ENCODE measurements at places on chromosomes 3 and 15.

DNA sequence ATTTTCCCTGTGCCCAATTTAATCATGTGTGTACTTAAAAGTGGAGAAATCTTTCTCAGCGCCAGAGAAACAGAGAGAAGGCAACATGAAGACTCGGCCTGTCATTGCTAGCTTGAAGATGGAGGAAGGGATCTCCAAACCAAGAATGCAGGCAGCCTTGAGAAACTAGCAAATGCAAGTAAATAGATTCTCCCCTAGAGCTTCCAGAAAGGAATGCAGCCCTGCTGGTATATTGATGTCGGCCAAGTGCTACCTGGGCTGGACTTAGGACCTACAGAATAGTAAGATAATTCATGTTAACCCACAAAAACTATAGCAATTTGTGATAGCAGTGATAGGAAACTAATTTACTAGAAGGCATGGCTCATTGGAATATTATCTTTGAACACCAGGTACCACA, 150.9 kb upstream of the ABI3BP start:
- DNase-seq = no peak

DNA sequence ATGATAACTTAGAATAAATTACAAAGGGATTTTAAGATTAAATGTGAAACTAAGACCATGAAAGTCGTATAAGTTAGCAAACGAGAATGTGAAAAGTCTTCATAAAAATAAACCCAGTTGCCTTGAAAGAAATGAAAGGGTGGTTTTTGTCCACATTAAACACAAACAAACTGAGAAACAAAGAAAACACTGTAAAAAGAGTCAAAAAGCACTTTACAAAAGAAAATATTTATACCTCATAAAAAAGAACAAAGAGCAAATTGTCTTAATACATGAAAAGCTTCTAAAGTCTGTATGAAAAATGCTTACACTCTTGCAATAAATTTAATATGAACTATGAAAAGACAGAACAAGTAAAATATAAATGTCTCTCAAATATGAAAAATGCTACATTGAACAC, 865.9 kb upstream of the CADM2 start:
- DNase-seq = no peak

DNA sequence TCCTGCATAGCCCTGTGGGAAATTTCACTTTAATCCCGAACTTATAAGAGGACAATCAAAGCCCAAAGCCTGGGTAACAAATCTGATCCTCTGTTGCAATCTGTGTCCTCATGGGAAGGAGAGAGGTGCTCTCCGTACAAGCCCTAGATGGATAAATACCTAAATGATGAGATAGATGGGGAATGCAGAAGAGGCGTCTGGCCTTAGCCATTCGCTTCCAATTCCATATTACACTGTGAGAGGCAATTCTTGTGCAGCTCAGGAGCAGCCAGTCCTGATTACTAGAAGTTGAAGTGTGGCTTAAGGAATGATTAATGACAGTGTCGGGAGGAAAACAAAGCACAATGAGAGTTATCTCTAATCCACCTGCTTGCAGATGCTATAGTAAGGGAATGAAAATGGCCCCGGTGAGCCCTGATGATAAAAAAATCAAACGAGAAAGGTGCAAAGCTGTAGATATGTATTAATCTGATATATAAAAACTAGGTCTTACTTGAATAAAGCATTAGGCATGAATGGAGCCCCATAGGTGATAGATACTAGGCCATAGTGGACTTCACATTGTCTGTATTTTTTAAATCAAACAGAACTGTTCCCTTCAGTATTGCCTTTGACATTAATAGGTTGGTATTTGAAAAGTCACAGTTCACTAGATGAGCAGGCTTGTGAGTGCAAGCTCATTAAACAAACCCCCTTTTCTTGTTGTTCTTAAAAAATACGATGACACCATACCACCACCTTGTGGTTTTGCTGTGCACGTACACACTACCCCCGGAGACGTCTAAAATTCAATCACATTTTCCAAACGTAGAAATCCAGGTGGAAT, 54.2 kb upstream of the TMCO5A start:
- DNase-seq = no peak

DNA sequence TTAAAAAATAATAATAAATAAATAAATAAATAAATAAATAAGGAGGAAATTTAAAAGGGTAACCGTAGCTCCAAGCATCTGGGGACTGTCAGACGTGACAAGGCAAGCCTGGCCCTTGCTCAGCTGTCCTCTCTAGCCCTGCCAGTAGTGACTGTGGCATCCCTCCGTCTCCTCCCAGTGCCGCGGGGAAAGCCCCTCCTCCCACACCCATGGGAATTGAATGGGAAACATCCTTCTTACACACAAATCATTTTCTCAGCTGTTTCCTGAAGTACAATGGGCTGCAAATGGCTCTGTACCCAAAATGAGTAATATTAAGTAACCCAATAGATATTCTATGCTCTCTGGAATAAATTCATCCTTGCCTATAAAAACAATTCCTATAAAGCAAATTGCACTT, 101.6 kb upstream of the RAD18 start:
- no peak for DNase-seq

GRCh38 chr3:19002606-19003005, 145.7 kb upstream of the KCNH8 start:
- DNase-seq = no peak

- DNase-seq = no peak
These were observed 17.7 kb downstream of the SH2D7 start for GRCh38 chr15:78110096-78110495.

GRCh38 chr3:136974670-136975069, 16.9 kb downstream of the IL20RB start:
- no peak for DNase-seq

DNA sequence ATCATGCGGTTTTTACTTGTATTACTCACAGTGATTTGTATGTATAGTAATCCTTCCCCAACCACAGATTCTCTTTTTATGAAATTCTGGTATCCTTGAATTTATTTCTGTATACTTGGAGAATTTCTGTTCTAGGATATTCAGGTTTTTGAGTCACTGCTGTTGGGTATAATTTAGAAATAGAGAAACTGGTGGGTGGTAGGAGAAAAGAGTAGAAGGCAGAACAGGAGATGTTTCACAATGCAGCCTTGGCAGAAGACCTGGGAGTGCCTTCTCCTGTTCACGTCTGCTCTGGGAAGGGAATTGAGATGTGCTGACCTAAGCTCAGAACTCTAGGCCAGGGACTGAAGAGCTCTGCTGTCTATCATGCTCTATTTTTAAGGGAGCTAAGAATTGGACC, 193.6 kb downstream of the EPHB1 start:
- DNase-seq = no peak

GRCh38 chr3:129834580-129834979, 58.9 kb downstream of the TMCC1 start:
- DNase-seq = no peak

GRCh38 chr15:45332694-45333093, 45.6 kb downstream of the GATM start:
- no peak for DNase-seq

DNA sequence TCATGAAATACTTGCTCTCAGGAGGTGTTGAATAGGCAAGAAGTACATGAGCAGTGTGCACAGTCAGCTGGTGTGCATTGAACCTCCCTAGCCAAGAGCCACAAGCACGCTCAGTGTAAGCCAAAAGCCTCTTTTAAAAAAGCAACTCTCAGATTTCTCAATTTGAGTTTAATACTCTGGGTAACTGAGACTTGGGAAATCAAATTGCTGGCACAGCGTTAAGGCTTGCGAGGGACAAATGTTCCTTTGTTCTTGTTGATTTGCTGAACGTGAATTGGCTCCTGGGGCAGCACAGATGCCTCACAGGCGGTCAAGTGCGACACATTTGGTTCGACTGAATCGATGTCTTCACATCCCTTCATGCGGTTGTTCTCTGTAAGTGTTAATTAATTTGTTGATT, at the start of gene FAM240A:
TSS of gene FAM240A (plus strand) at position 202 of the 400 bp plus-strand sequence. CDS start at position 361, 159 bp downstream.
- DNase-seq = no peak

GRCh38 chr15:58534556-58534955, 102.8 kb downstream of the LIPC start:
- no peak for DNase-seq

GRCh38 chr3:168616915-168617314, 521.2 kb upstream of the GOLIM4 start:
- no peak for DNase-seq

GRCh38 chr3:65732051-65732935, 306.4 kb downstream of the MAGI1 start:
- peak; percentile 14 for DNase-seq

DNA sequence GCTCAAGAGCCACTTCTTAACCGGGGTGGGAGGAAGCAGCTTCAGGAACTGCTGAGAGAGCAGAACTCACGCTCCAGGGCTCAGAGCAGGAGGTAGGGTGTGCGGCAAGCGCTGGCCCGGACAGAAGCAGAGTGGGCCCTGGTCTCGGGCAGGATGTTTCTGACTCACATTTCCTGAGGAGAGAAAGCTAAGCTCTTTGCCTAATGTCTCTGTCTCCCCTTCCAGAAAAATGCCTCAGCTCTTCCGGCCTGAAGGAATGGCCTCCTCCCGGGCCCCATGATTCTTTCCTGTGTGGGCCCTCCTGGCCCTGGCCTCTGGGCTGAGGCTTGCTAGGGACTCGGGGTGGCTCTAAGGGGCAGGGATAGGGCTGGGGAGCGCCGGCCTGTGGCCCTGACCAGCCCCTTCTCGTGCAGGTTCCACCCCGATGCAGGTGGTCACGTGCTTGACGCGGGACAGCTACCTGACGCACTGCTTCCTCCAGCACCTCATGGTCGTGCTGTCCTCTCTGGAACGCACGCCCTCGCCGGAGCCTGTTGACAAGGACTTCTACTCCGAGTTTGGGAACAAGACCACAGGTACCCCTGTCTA, 4.1 kb upstream of the STAB1 start:
- peak; percentile 29 for DNase-seq

- DNase-seq = no peak
These were observed 406.1 kb upstream of the ALCAM start for GRCh38 chr3:104960579-104960978.

DNA sequence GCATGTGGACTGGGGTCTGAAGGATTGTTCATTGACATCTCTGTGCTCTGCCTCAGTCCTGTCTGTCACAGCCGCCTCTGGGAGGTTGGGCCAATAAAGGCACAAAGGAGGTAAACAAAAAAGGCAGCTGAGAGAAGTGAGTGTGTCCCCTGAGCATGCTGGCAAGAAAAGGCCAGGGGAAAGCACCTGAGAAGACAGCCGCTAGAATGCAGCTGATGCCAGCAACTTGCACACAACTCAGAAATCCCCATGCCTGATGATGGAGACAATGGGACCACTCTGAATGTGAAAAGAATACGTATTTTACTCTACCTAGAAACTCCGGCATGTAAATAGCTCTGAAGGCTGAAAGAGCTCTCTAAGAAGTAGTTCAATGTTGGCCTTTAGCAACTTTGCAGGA, 118.7 kb downstream of the KCNH8 start:
- no peak for DNase-seq

DNA sequence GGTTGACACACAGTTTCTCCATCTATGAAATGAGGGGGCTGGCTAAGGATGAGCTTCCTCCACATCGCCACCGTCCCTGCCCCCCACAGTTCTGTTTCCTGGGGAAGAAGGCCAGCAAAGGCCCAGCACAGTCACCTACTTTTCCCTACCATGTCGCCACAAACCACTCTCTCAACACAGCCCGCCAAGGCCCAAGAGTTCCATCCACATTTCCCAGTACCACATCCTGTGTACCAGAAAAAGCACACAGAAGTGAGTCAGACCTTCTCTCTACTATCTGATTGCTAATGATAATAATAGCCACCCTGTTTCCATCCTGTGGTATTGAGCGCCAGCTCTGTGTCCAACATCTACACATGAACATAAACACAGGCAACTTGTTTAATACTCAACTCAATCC, 30.3 kb upstream of the C15orf39 start:
- no peak for DNase-seq

DNA sequence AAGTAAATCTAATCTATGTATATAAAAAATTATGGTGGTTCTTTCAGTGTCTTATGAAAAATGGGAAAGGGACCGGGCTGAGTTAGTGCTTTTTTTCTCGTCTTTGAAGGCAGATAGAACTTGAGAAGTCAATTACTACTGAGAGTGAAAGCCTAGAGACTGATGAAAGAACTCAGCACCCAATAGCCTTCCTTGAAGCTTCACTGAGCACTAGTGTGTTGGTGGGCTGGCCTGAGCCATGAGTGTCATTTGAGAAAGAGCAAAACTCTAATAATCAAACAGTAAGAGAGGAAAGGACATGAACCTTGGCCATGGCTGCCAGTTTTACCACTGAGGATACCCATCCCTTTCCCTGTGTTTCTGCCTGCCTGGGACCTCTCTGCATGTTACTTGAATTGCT, 428.3 kb upstream of the RASGRP1 start:
- no peak for DNase-seq

DNA sequence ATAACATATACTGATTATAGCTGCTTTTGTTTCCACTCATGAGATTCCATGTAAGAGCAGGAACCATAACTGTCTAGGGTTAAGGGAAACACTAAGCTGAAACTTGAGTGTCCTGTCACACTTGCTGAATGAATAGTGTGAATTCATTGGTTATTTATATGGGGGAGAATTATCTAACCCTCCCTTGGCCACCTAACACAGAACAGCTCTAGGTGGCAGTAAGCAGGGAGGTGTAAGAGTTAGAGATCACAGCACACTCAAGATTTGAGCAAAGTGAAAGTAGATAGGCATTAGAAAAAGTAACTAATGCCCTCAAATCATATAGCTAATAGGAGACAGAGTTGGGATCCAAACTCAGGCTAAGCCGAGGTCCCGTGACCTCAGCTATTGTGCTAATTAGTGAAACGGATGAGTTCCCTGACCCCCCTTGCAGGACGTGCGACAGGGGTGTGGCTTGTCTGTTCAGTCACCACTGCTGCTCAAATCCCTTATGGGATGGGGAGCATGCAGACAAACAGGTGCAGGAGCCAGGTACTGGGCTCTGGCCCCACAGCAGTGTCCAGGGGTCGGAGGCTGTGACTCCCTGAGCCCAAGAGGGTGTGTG, 27.7 kb upstream of the ANO10 start:
- DNase-seq = no peak

- peak; percentile 11 for DNase-seq
These were observed 269.5 kb upstream of the GBE1 start for GRCh38 chr3:82030916-82031315.

DNA sequence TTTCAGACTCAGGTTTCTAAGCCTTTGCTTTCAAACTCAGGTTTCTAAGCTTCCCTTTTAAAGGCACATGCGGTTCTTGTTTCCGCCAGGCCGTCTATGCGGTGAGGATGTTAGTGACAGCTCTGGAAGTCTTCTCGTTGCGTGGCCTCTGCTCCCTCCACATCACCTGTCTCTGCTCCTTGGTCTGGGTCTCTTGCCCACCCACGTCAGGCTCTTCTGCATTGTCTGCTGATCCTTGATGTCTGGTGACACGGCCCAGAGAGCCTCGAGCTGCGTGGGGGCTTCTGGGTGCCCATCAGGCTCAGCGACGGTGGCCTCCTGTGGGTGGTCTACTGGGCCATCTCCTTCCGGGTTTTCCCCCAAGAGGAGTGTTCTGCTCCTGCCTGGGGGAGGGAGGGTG, 30.5 kb downstream of the KLF13 start:
- DNase-seq = no peak

- no peak for DNase-seq
These were observed 560.0 kb upstream of the CFAP20DC start for GRCh38 chr3:59609657-59610348.
